ENCODE measurements at places on chromosomes 11 and 22.

GRCh38 chr22:31084811-31085492 lies 3.8 kb downstream of the SMTN start:
- peak; percentile 88 for DNase-seq

DNA sequence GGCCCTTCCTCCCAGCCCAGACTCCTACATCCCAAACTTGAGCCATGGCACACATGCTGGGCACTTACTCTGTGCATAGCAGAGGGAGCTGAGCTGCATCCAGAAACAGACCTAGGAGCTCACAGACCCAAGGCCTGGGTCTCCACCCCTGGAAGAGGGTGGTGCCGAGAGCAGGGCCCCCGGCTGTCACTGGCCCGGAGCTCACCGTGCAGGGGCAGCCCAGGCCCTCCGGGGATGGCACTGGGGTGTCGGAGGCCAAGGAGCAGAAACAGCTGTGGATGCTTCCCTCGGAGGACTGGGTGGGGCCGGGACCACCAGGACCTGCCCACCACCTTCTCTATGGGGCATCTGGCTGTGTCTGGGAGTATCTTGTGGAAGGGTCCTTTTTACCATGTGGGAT lies 4.3 kb upstream of the APOBEC3A start:
- DNase-seq, result no peak

DNA sequence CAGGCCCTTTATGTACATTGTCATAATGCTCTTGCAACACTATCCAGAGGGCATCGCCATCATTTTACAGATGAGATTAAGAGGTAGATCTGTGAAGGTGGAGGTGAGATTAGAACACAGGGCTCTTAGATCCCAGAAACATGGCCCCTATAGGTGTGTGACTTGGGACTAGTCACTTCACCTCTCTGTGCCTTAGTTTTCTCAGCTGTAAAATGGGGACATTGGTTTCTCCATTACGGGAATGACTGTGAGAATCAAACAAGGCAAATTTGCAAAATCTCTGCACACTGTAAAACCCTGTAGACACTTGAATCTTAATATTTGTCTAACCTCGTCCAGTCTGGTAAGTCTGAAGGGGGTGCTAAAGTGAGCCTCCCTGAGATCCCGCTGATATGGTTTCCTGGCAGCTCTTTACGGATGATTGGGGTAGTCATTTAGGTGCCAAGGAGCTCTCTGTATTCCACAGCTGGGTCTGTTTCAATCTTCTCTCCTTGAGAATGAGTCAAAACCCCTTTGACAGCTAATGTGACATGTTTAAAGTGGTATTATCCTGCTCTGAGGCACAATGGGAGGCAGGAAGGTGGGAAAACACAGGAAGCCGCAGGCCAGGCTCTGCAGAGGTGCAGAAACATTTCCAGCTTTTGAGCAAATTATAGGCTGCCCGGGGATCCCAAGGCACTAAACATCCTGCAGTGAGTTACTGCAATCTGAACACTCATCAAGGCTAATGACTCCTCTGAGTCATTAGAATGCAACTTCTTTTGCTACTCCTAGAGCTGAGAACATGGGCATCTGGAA lies 140.8 kb downstream of the CCDC81 start:
- no peak for DNase-seq

- DNase-seq, result no peak
Measured at GRCh38 chr22:38250643-38251340, 22.0 kb downstream of the TMEM184B start.

GRCh38 chr11:46315033-46315738 lies 32.1 kb upstream of the DGKZ start:
- DNase-seq, result peak; percentile 72

DNA sequence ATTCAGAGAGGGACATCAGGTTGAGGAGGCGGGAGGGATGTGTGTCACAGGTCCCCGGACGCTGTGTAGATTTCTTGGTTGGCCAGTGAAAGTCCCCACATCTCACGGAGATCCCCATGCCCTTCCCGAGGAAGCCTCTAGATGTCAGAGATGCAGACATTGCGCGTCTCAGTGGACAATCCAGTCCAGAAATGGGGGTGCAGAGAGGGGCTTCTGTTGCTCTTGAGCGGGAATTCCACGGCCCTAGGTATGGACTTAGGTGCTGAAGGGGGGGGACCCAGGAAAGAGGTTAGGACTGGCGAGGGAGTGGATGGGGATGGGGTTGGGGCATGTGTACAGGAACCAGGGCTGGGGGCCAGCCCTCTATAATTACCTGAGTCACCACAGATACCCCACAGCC lies 7.0 kb downstream of the THY1 start:
- DNase-seq, result no peak

DNA sequence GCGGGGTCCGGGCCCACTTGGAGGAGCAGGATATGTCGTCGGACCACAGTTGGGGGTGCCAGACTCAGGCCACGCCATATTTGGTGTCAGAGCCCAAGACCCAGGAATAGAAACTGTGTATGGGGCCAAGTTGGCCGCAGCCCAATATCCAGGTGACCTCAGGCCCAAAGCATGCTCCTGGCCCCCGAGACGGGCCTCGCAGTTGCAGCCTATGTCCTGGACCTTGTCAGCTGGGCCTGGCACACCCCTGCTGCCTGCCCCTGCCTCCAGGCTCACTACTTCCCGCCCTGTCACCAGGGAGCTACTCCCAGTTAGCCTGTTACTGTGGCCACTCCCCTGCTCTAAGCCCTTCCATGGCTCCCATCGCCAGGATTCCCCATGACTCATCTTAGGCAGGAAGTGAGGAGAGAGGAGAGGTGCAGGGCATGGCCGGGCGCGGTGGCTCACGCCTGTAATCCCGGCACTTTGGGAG lies 23.1 kb downstream of the A4GALT start:
- no peak for DNase-seq

GRCh38 chr22:20783844-20784723 lies 10.2 kb downstream of the SERPIND1 start:
- DNase-seq, result peak; percentile 33

DNA sequence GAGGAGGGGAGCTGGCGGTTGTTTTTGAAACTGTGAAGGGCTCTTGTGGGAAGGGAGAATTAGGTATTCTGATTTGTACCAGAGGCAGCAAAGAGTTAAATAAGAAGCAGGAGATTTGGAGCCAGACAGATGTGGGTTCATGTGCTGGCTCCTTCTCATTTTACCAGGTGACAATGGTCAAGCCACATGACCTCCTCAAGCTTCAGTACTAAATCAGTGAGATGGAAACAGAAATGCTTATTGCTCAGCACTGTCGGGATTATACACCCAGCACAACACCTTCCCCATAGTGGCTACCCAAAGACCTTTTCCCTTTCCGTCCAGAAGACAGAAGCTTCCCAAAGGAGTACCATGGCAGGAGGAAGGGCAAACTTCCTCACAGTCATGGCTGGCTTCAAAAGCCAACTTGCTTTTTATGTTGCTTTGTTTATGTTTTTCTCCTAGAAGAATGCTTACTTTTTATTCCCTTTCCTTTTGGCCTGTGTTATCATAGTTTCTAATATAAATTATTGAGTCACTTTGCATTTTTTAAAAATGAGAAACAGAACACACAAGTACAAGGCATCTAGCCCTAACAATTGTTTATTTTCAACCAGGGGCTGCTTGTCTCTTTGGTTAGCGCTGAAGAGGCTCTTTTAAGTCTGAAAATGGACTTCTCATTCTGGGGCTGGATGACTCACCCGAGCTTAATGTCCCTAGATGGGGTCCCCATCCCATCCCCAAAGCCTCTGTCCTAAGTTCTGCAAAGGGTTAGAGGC lies 181.5 kb upstream of the ZBED5 start:
- no peak for DNase-seq

DNA sequence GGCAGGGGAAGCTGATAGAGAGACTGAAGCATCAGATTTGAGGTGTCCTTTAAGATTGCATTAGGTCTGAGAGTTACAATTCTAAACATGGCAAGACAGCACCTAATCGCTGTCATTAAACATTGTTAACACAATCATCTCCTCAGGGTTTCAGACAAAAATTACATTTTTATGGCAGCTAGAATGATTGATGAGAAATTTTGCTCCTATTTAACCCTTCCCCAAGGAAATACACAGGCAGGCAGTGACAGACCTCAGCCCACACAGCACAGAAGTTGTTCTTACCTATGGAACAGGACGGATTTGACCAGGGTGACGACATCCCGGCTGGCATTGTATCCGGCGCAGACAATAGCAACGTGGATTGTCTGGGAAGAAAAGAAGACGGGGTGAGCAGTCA lies 294.3 kb downstream of the LARGE1 start:
- no peak for DNase-seq

GRCh38 chr11:133198438-133198837 lies 333.9 kb downstream of the OPCML start:
- DNase-seq, result no peak

DNA sequence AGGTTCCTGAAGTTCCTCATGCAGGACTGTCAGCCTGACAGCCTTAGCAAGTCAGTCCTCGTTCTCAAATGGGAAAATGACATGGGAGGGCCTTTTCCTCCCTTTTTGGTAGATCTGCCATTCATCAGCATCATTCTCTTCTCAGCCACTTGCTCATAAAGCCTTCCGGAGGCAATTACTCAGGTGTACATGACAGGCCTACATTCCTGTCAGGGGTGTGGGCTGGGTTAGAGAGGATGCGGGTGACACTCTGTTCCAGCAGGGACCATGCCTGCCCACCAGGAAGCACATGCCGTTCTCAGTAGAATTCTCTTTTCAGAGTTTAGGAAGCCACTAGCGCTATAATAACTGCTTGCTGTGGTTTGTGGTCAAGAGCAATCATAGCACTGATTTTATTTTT lies 24.2 kb upstream of the ANKK1 start:
- DNase-seq, result no peak

All from stimulated activated CD4-positive, alpha-beta T cell treated with anti-CD3 and anti-CD28 coated beads, Interleukin-1b, Interleukin-23, amount 100 ng/mL, for 48 hours (primary cell).